ENCODE measurements at places on chromosomes 12 and 14.

DNA sequence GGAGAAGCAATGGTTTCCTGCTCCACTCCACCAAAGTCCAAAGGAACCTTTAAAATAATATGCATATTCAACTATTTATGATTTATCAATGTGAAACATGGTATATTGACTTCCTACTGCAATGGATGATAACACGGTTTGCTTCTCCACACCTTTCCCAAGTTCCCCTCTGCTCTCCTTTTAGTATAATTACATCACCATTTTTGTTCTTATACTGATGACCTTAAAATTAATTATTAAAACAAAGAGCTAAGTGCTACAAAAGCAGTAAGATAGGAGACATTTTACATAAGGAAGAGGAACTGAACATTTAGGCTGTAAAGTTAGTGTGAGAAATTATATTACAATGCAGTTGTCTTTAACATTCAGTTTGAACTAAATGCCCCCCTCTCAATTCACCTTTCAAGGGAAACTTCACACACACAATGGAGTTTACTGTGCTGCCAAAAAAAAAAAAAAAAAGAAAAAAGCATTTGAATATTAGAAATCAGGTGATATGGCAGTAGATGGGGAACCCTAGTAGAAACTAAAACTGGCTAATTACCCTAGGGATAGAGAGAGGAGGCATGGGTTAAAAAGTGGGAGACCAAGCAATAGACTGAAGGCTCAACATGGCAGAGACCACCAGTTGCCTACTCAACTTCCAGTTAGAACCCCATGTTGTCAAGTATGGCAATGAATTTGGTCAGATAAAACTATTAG lies 37.1 kb upstream of the STK38L start:
- ATAC-seq: no peak

GRCh38 chr12:59357811-59358210 lies 238.0 kb upstream of the SLC16A7 start:
- no peak for ATAC-seq

DNA sequence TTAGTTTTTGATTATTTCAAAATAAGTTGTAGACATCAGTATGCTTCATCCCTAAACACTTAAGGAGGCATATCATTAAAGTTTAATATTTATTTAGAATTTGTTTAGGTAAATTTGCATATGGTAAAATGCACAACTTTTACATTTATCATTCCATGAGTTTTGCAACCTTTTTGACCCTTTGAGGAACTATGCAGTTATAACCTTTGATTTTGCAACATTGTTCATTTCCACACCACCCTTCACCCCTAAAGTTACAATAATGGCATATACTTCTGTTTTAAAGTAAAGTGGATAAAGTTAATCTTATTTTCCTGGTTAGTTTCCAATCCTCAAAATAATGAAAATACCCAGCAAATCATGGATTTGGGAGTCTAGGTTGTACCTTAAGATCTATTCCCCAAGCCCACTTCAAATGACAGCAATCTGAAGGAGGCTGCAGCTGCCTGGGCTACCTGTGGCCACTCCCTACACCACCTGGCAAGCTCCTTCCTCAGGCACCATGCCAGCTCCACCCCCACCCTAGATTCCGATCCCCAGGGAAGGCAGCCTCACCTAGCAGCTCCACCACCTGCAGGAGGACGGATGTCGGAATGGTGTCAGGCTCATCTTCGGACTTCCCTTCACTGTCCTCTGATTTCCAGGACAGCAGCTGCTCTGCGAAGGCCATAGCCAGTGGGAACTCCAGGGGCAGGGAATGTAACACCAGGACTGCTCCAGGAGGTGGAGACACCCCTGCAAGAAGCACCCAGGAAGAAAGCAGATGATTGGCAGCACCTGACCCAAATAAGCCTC lies 65.1 kb downstream of the TRAFD1 start:
- no peak for ATAC-seq

- ATAC-seq: no peak
Observed at GRCh38 chr12:128178966-128179365, 88.0 kb upstream of the TMEM132C start.

GRCh38 chr14:101364503-101365328 lies 196.6 kb upstream of the DIO3 start:
- ATAC-seq: no peak

DNA sequence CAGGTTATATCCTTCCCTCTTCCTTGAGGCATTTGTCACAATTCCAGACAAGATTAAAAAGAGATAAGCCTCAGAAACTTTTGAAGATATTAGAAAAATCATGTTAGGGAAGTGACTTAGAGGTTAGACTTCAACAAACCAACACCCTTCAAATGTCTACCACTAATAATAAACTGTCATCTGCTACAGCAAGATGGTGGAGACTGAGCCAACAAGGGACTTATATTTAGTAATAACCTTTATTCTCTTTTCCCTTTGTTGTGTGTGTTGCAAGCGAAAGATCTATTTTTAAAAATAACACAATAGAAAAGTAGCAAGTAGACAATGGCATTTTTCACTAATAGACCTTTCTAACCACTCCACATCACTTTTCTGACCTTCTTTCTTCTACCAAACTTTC lies 28.6 kb downstream of the PRICKLE1 start:
- ATAC-seq: no peak

- ATAC-seq: no peak
Observed at GRCh38 chr14:72636094-72636493, 257.8 kb downstream of the DPF3 start.
